ENCODE measurements at places on chromosomes 13 and 19. TPM values are rescaled to one million over a fixed set of nuclear protein-coding genes. Genes with fewer than 3 reads are reported as not detected.
A peak's percentile ranks its signal among the peaks of the same experiment; 100 is the strongest.

DNA sequence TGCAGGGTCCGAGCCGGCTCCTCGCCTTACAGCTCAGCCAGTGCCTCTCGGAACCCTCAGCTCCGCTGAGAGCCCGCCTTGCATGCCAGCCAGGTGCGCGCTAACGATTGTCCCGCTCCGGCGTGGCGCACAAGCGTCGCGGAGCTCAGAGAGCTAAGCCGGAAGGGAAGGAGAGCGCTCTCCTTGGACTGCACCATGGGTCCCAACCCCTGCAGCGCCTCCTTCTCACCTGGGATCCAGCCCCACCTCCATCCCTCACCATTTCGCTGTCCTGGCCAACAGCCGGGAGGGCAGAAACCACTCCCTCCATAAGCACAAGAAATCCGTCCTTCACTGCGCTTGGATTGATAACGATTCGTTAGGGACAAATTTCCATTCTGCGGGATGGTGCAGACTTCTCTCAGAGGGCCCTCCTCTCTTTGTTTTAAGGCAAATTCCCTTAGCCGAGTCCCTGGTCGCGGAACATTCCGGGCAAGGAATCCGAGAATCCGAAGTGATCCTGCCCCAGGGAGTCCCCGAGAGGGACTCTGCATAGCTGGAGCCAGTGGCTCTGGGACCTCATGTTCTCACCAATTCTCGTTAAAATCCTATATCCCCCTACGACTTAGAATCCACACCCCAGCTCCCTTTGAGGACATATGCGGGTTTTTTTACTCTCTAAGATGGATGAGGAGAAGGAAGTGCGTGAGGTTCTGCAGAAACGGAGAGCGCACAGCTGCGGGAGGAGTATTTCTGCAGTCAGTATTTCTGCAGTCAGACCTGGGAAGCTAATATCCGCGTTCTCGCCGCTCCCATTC, 2.8 kb downstream of the GSX1 start:
- no peak for DNase-seq

- DNase-seq, result no peak
Observed at GRCh38 chr19:9362905-9363304, at the start of gene ZNF177. ZNF177 (plus strand) TSS chr19:9363013; CDS start chr19:9378312, 15,299 bp downstream.

DNA sequence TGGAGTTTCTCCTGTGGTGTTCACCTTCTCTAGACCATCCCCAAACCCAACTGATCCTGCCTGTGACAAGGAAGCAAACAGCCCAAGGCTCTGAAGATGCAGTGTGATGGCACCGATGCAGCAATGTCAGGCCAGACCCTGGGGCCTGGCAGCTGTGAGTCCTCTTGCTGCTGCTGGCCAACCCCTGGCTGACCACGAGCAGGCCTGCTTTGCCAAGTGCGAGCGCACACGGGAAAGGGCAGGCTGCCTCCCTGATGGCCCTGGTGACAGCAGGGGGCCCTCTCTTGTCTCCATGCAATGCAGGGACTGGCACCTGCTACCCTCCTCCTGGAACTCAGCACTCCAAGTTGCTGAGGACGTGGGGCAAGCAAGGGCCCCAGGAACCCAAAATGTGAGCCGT, 5.4 kb upstream of the VSTM2B start:
- no peak for DNase-seq

- DNase-seq, result no peak
Observed at GRCh38 chr19:33488826-33489225, 32.8 kb downstream of the PEPD start.

CYP4F2 gene
- total RNA-seq, result 83.0 TPM

GRCh38 chr19:53333066-53333462, 485 bp upstream of the ZNF845 start:
- no peak for DNase-seq

PSG3 gene
- total RNA-seq, result not detected

DNA sequence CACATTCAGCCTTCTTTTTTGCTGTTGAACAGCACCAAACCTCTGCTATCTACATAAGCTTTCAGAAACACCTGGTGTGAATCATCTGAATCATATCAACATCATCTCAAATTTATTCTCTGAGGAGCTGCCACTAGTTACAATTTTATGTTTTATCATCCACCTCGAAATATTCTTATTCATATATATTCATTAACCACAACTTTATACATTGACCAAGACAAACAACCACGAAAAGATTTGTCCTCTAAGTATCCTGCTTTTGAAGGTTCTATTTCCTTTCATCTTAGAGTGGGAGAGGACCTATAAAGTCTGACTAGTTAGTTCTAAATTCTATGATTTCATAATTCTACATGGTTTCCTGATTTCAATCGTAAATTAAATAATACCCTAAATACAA, 18.9 kb downstream of the ESD start:
- no peak for DNase-seq

DNA sequence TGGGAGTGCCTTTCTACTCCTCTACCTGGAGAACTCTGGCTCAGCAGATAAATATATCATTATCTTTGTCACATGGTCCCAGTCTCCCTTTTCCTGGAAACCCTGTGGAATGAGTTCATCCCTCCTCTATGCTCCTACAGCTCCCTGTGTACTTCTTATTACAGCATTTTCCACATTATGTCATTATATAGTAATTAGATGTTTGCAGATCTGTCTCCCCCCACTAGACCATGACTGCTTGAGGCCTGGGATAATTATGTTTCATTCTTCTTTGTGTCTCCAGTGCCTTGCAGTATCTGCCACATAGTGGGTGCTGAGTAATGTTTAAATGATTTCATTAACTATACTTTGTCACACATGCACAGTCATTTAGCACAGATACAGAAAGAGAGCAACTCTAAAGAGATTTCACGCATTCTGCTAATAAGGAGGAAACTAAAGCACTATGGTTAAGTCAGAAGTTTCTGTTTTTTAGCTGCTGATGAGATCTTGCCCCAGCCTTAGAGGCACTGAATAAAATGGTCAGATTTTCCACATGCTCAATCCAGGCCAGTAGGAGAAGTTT, 66.1 kb upstream of the DIAPH3 start:
- no peak for DNase-seq

- DNase-seq, result no peak
Observed at GRCh38 chr13:93951951-93952350, 527.5 kb downstream of the DCT start.

FUT2 gene
- not detected for total RNA-seq

- no peak for DNase-seq
Observed at GRCh38 chr19:42468273-42468796, 25.6 kb upstream of the CXCL17 start.

DNA sequence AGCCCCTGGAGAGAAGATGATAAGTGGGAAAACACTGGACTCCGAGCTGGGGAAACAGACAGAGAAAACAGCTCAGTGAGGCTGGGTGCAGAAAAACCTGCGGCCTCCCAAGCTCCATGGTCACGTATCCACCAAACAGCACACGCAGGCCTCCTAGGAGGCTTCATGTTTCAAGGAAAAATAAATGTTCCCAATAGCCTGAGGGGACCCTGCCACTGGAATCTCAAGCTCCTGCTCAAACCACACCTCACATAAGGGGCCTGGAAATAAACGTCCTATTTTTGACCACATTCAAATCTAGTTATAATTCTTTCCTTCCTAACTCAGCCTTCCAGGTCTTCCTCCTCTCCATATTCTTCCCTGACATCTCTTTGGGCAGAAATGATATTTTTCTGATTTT, 225.7 kb downstream of the ABCC4 start:
- DNase-seq, result no peak

DNA sequence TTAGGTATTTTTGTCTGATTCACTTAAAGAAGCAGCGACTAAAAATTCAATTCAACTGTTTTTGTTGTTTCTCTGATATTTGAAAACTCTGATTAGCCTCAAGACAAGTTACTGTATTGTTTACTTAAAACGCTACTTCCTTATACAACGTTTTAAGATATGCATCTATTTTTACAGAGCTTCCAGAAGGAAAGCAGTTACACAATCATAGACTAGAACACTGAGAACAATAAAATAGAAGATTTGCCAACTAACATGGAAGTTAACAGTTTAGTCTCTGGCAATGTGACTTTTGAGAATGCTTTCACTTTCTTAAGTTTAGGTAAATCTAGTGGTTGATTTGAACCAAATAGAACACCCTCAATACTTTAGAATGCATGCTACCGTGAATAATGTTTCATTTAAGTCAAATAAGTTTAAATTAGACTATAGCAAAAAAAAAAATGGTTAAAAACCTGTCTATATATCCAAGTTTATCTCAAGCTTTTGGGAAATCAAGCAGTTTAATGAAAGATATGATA, 614.8 kb downstream of the DACH1 start:
- DNase-seq, result no peak

CEACAM7 gene
- not detected for total RNA-seq

DNA sequence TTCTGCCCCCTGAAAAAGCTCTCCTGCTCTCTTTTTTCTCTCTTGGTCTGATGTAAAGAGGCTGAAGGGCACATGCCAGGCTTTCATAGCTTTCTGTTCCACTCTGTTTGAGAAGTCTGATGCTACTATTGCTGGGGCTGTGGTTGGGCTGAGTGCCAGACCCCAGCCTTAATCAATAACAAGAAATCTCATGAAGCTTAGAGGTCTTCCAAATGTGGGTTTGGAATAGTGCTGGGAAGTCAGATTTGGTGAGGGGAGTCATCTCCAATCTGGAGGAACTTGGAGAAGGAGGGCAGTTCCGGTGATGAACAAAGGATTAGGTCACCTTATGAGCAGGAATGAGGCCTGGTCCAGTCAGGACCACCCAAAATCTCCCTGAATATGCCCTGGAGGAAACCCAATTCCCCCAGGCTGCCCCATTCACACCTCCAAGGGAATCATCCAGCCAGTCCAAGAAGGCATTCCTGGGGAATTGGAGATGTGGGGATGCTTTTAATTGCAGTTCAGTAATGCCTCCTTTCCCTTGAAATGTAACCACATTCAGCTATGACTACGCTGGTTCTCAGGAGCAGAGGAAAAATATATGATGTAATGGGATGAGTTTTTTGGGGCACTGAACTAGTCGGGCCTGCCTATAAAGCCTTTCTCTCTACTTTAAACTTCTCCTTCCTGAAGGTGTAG, 102.0 kb downstream of the STARD13 start:
- no peak for DNase-seq

DNA sequence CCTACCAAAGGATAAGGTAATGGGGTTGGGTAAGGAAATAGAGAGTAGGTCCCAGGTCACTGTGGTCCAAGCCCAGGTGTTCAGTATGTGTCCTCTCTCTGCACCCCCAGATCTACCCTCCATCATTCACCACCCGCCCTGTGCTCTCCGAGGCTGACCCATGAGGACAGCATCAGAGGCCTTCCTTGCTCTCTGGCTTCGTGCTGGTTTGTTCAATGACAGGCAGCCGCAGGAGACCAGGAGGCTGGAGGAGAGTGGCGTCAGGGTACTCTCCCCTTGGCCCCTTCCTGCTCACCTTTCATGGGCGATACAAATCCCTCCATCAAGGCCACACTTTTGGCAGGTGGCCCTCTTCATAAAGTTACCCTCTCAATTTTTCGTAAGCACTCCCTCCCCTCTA, 1.7 kb downstream of the TUBA3C start:
- no peak for DNase-seq

- DNase-seq, result no peak
Observed at GRCh38 chr19:54201172-54201701, 579 bp downstream of the RPS9 start.

- no peak for DNase-seq
Observed at GRCh38 chr19:2083174-2083854, 12.8 kb downstream of the MOB3A start.

GRCh38 chr13:95745752-95746151, 68.8 kb downstream of the DNAJC3 start:
- DNase-seq, result no peak

PTGIR gene
- total RNA-seq, result 120 TPM

GRCh38 chr19:50496189-50497021, 14.6 kb downstream of the JOSD2 start:
- no peak for DNase-seq

DNA sequence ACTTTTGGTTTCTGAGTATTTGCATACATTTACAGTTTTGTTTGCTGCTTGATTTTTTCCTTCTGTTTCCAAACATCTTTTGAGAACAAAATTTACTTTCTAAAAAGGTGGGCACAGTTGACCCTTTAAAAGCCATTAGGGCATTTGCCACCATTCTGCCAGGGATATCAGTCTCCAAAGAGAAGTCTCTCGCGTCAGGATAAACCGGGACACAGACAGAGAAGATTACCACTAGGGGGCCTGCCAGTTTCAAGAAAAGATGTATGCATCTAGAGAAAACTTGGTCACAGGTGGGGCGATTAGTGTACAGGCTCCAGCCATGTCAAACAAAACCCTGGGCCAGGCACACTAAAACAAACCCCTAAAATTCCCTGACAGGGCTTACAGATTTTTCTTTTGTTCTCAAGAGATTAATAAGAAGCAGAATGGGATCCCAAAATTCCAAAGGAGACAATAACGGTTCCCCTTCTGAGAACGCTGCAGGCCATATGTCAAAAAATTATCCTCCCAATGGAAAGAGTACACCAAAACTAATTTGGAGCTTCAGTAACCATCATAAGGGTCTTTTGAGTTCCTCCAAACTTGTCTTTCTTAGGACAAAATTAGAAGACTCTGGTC, 10.7 kb upstream of the PABPC3 start:
- DNase-seq, result no peak

- peak; percentile 73 for DNase-seq
Observed at GRCh38 chr13:43879755-43880181, at the start of gene LACC1. LACC1 (plus strand) TSS chr13:43879904; CDS start chr13:43880986, 1,082 bp downstream.

DNA sequence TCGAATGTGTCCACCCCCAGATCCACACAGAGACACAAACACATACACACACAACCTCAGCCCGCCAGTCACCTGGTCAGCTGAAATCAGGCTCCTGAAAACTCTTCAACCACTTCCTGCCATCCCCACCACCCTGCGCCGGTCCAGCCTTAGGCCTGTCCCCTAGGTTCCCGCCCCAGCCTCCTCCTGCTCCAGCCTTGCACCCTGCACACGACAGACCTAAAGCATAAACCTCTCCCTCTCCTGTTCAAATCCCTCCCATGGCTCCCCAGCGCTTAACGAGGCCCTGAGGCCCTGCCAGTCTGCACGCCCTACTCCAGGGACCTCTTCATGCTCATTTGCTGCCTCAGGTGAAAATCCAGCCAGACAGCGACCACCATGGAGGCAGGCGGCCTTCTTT, 7.1 kb downstream of the PNMA8B start:
- no peak for DNase-seq

S1PR4 gene
- 4.9 TPM for total RNA-seq

DNA sequence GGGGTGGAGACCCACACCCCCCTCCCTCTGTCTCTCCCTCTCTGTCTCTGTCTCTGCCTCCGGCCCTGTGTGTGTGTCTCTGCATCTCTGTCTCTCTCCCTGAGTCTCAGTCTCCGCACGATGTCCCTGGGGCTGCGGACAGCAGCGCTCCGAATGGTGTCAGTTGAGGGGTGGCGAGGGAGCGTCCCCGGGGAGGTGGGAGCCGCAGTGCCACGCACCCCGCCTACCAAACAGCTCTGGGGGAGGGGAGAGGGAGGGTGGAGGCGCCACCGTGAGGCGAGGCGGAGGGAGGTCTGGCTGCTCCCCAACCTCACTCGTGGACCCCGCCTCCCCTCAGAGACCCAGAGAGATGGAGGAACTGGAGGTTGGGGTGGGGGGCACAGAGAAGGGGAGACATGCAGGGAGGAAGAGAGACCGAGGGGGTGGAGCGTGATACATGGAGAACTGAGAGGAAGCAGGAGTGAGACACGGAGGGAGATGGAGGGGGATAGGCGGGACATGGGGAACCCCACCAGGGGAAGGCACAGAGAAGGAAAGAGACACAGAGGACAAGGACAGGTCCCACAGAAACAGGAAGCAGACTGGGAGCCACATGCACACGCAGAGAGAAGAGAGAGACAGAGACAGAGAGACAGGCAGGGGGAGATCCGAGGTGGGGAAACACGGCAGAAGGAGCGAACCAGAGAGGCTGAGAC, 7.2 kb downstream of the ERFL start:
- DNase-seq, result no peak

- no peak for DNase-seq
Observed at GRCh38 chr13:52177276-52177675, 17.9 kb upstream of the NEK3 start.

Data from ascending aorta (tissue), 2 donors.